Activated naive CD8-positive, alpha-beta T cell treated with anti-CD3 and anti-CD28 coated beads, Interleukin-2, amount 10 ng/mL, durations not matched to agents 7 days and 5 days (primary cell): ENCODE measurements at places on chromosomes 12 and 14.

DNA sequence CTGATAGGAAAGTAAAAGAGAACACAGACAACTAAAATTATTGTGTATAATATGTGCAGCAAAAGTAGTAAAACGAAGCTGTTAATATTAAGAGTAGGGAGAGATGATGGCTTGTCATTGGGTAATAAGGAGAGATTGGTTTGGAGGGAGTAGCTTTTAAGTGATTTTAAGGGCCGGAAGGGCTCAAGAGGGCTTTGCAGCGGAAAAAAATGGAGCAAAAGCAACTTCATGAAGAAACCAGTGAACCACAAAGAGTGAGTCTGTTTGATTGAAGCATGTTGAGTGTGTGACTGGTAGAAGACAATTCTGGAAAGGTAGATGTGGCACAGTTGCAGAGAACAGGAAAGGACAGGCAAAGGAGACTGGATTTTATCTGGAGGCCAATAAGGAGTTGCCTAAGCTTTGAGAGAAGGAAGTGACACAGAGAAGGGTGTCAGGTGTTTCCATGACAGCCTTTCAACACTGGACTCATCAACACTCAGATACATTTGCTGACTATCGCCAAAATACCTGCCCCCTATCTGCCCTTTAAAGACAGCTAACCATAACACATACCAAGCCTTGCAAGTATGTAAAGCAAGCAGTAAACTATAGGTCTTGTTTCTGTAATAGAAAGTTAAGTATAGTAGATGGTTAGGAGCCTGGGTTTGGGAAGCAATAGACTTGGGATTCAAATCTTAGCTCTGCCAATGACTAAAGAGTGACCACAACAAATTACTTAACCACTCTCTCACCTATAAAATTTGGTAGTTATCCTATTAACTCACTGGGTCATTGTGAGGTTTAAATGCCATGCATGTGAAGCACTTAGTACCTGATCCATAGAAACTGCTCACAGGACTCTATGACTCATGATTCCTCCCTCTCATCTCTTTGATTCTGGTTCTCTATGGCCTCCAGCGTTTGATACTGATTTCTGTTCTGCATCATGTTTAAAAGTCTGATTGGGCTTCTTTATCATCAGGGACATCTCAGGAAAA lies 117.3 kb upstream of the LMNTD1 start:
- no peak for DNase-seq

- DNase-seq = no peak
Observed at GRCh38 chr12:108226866-108227265, 97.8 kb downstream of the WSCD2 start.

DNA sequence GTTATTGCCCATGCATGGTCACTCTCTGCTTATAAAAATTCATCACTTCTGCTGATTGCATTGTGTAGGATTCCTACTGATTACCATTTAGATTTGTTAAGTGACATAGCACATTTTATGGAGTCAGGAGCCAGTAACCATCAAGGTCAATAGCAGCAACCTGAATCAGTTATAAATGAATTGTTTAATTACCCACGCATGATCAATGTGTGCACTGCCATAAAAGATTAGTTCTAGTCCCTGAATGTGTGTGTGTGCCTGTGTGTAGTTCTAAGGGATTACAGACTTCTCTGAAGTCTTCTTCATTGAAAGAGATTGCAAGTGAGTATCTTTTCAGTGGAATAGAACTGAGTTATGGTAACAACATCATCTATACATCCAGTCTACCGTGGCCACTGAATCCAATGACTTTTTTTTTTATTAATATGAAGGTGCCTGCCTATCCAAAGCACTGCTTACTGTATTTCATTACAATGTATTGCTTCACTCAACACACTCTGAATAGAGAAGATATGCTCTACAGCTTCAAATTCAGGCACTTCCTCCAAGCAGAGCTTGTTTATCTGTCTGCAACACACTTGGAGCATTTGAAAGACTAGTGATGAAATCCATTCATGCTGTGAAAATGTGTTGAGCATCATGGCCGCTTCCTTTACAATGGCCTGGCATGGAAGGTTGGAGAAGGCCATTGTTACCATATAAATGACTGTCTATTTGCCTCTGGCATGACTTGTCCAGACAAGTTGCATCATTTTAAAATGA lies 381.7 kb downstream of the DIO2 start:
- no peak for DNase-seq

GRCh38 chr14:76348898-76349297 lies 27.0 kb upstream of the ESRRB start:
- DNase-seq = no peak

- DNase-seq = no peak
Observed at GRCh38 chr12:86837246-86837645, 581.1 kb upstream of the MGAT4C start.

DNA sequence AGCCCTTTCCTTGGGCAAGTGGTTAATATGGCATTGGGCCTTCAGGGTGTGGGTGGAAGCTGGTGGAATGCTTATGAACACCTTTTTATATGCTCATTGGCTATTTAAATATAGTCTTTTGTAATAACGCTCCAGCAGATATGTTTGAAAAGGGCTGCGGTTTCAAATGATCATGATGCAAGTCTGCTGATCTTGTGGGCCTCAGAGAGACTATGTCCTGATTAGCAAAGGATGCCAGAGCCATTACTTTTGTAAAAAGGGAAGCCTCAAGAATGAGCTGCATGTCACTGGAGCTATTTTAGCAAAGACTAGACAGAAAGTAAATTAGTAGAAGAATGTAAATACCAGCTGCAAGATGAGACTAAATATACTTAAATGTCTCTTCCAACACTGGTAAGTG lies 200.5 kb downstream of the GXYLT1 start:
- no peak for DNase-seq

- DNase-seq = no peak
Observed at GRCh38 chr12:115223991-115224390, 540.0 kb upstream of the TBX3 start.

DNA sequence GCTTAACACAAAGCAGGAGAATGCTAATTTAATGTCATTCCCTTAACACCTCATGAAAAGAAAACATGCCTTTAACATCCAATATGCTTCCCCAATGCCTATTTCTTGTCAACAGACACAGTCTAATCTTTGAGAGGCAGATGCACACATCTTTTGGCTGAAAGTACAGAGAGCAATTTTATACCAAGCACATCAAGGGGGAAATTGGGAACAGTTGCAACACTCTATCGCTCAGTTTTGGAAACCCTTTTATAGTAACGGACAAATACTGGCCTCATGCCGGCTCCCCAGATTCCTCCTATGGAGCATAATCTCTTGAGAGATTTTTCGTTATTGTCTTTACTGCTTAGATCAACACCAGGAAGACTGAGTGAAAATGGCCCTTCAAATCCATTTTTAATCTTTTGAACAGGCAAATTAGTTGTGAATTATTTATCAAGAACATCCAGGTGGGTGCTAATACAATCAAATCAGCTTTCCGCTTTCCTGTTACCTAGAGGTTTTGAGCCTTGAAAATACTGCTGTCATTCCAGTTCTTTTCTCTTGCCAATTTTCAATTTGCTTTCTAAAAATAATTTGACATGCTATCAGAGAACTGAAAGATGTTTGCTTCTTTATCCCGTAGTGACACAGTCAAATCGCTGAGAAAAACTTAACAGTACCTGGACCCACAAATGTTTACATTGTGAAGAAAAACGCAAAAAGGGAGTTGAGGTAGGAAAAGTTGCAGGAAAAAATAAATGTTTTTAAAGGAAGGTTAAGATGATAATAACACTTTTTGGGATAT lies 60.7 kb upstream of the CAND1 start:
- DNase-seq = no peak

DNA sequence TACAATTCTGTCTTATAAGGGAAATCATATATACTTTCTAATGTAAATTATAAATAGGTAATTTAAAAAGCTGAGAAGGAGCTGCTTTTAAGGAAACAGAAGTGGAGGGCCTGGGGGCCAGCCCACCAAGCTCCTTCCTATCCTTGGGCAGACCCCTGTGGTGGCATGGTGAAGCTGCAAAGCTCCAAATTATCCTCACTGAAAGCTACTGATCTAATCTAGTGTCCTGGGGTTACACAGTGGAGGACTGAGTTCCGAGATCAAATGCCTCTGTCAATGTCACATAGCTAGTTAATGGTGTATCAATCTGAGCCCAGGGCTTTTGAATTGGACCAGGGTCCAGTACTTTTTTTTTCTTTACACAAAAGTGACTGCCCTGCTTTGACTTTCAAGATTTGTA lies 355.4 kb downstream of the CEP128 start:
- no peak for DNase-seq

GRCh38 chr12:132711080-132711843 lies 620 bp downstream of the PGAM5 start:
- peak; percentile 61 for DNase-seq

GRCh38 chr12:82714427-82714826 lies 27.7 kb downstream of the TMTC2 start:
- no peak for DNase-seq

- DNase-seq = no peak
Observed at GRCh38 chr14:64707661-64708060, 3.4 kb downstream of the PLEKHG3 start.

DNA sequence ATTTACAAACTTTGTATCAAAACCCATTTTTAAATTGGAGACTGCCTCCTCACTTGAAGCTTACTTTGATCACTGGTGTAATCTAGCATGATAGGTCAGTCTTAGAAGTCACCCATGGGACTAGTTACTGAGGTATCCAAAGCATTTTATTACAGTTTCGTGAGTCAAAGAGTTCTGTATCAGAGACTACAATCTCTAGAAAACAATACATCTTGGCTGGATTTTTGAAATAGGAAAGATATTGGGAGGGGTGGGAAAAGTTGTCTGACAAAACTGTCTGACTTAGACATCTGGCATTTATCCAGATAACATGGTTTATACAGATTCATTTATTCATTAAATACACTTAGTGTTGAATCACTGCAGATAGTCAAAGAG lies 173.5 kb upstream of the PDZRN4 start:
- DNase-seq = no peak

- no peak for DNase-seq
Observed at GRCh38 chr14:53757732-53758131, 198.9 kb downstream of the BMP4 start.

GRCh38 chr12:110289044-110289710 lies 8.1 kb downstream of the ATP2A2 start:
- DNase-seq = no peak

- DNase-seq = peak; percentile 20
Observed at GRCh38 chr12:52203079-52203921, 11.5 kb upstream of the KRT80 start.
